ENCODE measurements at places on chromosomes 5 and 9.

- no peak for DNase-seq
These were observed 97.9 kb downstream of the MVB12B start for GRCh38 chr9:126424511-126424910.

- no peak for DNase-seq
These were observed 196.6 kb upstream of the CD180 start for GRCh38 chr5:67393211-67393610.

DNA sequence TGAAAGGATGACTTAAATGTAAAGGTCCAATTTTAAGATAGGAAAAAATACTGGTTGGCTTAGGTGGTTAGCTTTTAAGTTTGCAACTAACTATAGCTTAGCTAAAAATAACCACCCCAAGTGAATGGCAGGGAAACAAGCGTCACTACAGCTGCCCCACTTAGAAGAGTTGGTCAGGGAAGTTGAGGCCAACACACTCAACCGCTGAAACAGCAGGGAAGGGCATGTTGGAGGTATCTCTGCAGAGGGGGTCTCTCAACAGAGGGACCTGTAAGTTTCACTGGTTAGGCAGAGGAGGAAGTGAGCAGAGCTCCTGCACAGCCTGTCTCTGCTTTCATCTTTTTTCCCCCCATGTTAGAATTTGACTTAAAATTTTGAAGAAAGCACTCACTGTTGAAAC, 75.3 kb downstream of the LHFPL2 start:
- DNase-seq, result peak; percentile 34

GRCh38 chr5:73322437-73323076, 126.0 kb downstream of the FOXD1 start:
- no peak for DNase-seq

GRCh38 chr5:172281346-172281745, 2.2 kb downstream of the UBTD2 start:
- DNase-seq, result no peak

DNA sequence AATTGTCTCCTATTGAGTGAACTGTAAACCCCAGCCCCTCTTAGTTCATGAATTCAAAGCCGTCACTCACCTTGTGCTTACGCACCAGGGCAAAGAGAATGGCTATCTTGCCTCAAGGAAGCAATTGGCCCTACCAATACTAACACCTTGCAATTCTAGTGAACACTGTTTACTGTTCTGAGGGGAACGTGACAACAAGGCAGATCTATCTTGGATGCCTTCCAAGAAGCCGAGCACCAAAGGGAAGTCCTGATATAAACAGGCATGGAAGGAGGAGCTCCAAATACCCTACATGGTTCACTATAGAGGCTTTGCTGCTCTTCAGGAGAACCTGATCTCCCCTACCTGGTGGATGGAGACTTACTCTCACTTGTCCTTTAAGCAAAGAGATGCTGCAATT, 1.7 kb upstream of the PLPPR1 start:
- DNase-seq, result no peak

GRCh38 chr5:79484731-79485130, 29.2 kb downstream of the HOMER1 start:
- no peak for DNase-seq

DNA sequence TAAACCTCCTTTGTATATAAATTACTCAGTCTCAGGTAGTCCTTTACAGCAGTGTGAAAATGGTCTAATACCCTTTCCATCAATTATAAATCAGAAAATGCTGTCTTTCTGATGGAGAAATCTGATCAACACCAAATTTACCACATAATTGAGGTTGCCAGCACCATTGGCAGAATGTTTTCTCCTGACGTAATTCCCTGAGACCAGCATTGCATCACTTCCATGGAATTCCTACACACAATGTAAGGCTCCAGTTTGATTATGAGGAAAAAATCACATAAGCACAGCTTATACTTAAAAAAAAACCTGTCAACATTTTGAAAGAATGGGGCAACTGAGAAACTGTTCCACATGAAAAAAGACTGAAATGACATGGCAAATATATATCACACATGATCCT, 618.7 kb upstream of the CDH6 start:
- DNase-seq, result no peak

DNA sequence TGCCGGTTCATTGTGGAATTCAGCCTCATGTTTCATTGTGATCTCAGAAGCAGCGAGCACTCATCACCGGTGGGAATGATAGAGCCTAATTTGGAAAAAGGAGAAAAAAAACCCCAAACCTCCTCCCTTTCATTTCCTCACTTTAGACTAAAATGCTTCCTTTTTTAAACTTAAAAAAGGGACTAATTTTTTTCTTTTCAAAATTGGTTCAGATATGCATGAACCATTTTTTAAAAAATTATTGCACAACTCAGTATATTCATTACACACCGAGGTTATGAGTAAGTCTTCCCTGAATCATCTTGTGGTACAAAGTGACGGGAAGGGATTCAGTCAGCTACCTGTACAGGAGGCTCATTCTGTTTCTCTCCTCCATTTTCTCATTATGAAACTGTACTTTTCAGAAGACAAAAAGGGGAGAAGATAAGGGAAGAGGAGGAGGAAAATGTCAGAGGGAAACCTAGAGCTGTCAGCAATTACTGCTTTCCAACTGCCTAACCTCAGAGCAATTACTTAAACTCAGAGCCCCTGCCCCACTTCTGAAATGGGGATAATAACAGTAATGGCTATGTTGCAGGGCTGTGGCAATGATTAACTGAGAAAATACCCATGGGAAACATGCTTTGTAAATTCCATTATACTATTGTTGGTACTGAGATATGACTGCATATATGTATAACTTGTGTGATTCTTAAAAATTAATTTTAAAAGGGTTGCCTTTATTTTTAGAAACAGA, 24.0 kb downstream of the GALNT10 start:
- DNase-seq, result no peak

GRCh38 chr5:113612060-113612496, 98.6 kb downstream of the YTHDC2 start:
- no peak for DNase-seq

- DNase-seq, result no peak
These were observed 84.2 kb upstream of the IER5L start for GRCh38 chr9:129262261-129262660.

DNA sequence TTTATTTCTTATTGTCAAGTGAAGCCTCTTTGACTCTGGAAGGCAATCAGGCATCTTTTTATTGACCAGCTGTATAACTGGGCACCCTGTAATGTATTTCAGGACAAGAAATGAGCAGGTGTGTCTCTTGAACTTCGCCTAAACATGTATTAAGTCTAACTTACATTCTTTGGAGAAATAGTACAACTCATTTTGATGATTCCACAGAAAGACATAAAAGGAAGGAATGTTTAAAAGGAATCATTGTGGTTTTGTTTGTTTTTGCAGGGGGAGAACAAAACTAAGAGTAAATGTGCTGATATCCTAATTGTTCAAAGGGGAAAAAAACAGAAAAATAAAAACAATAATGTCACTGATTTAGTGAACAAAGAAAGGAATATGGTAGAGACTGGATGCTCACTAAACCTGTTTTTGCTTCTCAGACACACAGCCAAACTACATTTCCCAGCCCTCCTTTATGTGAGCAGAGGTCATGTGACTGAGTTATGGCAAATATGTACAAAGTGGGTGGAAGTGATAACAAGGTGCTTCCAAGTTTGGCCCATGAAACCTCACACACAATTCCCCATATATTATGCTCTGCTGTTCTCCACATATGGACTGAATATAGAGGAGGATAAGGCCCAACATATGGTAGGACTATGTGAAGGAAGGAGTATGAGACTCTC, 150.6 kb upstream of the ACOT12 start:
- DNase-seq, result no peak

GRCh38 chr5:123094919-123095797, 6.1 kb downstream of the PRDM6 start:
- no peak for DNase-seq

- no peak for DNase-seq
These were observed 191.0 kb downstream of the RAB3C start for GRCh38 chr5:58773744-58774441.

GRCh38 chr5:80083101-80083890, 48.1 kb downstream of the THBS4 start:
- no peak for DNase-seq

DNA sequence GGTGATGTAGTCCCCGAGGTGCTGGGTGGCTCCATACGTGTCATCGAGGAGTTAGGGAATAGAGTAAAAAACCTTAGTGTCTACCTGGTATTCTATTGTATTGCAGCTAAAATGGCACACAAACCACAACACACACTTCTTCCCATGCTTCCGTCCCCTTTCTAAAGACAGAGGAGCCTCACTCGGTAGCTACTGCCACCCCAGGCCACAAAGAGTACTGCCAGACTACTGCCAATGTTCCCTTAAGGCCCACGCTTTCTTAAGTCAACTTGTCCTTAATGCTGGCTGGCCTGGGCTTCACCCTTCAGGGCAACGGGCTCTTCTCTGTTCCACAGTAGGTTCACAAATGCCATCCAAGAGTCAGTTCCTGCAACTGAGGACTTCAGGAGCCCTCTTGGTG, 673.0 kb downstream of the ELAVL2 start:
- DNase-seq, result no peak

DNA sequence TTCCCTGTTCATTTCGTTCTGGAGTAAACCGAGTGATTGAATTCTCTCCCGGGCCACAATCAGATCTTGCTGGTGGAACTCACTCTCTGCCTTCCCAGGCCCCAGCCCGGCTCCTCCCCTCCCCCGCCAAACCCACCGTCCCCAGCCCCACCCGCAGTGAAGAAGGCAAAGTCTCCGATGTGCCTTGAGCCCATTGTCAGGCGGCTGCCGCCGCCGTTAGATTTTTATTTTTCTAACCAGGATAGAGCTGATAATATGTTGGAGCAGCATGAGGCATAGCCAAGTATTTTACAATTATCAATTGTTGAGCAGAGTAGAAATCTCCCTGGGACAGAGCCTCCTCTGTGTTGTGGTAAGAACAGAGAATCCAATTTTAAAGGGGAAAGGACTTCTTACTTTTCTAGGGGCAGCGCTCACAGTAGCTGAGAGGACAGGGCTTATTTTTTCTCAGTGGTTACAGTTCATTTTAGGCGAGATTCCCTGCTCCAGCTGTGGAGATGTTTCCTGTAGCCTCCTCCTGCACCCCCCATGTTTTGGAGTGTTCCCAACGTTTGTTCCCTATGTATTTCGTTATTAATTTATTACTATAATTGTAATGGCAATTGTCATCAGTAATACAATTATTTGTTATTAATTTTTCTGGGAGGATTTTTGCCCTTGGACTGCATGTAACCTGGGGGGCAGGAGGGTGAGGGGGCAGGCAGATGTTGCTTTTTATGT, 1.3 kb downstream of the PSAT1 start:
- no peak for DNase-seq

- peak; percentile 2 for DNase-seq
These were observed 518 bp downstream of the LOX start for GRCh38 chr5:122077366-122078115.

DNA sequence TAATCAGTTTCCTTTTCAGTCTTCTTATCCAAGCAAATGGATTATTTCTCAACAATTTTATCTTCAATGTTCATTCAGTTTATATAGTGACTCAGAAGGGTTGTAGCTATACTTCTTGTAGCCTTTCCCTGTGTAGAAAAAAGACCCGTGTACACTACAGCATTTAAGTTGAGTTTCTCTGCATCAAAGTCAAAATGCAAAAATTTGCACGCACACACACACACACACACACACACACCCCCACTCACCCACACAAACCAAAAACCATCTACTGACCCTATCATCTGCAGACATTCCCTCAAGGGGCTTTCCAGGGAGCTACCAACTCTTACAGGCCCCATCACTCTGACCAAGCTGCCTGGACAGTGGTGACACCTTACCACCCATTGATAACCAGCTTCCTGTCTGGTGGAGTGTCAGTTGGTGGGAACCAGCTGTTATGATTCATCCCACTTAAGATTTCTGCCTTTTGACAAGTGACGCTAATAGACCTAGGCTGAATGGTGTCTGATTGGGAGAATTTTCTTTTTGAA, 12.2 kb upstream of the ELL2 start:
- no peak for DNase-seq

DNA sequence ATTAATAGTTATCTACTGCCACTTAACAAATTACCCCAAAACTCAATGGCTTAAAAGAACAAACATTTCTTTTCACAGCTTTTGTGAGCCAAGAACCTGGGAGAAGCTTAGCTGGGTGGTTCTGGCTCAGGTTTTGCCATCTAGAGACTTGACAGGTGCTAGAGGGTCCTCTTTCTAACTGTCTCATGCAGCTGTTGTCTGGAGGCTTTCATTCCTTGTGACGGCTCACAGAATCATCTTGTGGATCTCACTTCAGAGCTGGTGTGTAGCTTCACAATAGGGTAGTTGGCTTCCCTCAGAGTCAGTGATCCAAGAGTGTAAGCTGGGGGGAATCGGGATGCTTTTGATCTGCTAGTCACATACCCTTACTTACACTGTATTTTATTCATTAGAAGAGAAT, 81.2 kb upstream of the APC start:
- DNase-seq, result no peak

- DNase-seq, result no peak
These were observed 53.2 kb downstream of the FAM114A2 start for GRCh38 chr5:153985498-153985897.

DNA sequence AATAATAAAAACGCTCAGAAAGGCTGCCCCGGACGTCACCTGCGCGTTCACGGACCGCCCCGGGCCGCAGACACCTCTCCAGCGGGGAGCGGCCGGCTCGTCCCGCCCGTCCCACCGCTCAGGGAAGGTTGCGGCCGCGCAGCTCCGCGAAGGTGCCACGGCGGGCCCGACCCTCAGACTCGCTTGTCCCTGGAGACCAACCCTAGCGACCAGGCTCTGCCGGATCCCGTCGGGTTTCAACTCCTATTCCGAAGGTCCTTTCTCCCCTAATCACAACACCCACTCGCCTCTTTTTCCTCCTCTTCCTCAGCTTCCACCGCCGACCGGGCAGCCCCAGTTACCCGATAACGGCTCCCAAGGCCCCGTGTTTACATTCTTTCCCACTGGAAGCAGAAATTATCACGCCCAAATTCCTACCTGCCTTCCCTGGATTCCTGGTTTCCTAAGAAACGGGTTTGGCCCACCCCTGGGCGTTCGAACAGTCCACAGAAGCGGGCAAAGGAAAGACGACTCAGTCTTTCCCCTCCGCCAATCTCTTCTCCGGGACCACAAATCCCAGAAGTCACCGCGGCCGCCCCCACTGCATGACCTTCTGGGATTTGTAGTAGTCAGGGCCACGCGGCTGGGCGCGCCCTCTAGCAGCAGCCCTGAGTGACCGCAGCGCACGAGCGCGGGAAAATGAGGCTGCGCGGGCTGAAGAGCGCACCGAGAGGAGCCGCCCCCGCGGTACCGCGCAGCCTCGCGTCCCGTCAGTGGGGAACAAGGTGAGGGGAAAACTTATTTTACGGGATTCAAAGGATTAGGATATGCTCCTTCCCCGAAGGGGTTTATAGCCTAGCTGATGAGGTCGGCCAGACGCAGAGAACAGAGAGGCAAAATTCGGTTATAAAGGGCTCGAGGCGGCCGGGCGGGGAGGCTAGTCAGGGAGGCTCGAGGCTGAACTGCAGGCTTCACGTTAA, at the start of gene TTC33:
TTC33 (minus strand) TSS at position 555 of the 959 bp plus-strand sequence. CDS start 8,943 bp downstream, outside the sequence.
- DNase-seq, result peak; percentile 77

DNA sequence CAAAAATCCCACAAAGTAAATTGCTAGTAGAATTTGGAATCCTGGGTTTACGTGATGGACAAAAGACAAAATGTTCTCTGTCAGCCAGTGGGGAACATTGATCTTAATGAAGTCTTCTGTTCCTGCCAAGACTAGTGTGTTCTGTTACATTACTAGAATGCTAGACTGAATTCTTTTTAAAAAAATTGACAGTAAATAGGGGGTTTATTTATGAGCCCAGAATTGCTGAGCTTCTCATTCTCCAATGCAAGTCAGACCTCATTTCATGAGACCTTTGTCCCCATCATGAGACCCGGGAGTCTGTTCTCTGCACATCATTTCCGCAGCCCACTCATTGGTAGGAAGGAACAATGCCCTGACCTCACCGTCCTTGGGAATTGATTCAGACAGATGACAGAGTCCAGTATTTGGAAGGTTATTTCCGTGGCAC, 173.8 kb upstream of the OTULINL start:
- no peak for DNase-seq

Measured in thymus (tissue), 14 donors.